ENCODE measurements at places on chromosomes 7 and 10. TPM values are rescaled to one million over a fixed set of nuclear protein-coding genes. Genes with fewer than 3 reads are reported as not detected.

The ABCC2 gene
- total RNA-seq, result 1.5 TPM

DNA sequence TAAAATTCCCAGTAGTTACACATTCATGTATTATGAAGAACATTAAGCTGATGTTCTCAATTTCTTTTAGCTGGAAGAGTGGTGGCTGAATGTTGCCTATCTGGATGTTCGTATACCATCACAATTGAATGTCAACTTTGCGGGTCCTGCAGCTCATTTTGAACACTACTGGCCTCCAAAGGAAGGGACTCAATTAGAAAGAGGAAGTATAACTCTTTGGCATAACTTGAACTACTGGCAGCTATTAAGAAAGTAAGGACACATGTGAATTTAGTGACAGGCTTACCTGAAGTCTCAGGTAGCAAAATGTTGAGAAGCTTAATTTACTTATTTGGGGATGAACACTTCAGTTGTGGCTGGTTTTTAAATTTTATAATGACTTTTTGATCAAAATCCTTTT is 15.9 kb downstream of the CROT start:
- no peak for DNase-seq

DNA sequence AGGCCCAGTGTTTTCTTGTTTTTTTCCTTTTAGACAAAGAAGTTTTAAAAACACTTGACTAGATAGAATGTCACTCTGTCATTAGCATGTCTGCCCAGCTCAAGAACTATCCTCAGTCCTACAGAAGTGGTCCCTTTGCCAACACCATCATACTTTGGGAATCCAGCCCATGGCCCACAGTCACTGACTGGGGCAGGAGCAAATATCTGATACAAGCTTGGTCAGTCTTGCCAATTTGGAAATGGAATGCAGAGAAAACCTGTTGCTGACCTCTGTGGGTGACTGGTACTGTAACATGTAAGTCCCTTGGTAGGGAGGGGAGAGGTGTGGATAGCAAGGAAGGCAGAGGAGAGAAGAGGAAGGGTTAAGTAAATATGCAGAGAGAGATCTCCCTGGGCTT is 47.8 kb downstream of the IPMK start:
- DNase-seq, result no peak

The ZWINT gene
- total RNA-seq, result 120 TPM

The COL26A1 gene
- total RNA-seq, result not detected

Data from natural killer cell treated with Interleukin-12 subunit alpha and Interleukin-12 subunit beta and Interleukin-15 and Interleukin-18, amount 100 ng/mL, for 72 hours (primary cell).